Nasal cavity respiratory epithelium epithelial cell of viscerocranial mucosa (primary cell): ENCODE measurements at places on chromosomes 1 and 21. TPM values are rescaled to one million over a fixed set of nuclear protein-coding genes. Genes with fewer than 3 reads are reported as not detected.

Gene TMEM125
- total RNA-seq, result 2.8 and 15.4 TPM in 2 replicates

Gene PLA2G4A
- 7.5 and 8.5 TPM in 2 replicates for total RNA-seq

Gene ANKRD65
- total RNA-seq, result 4.4 and 18.2 TPM in 2 replicates

Gene PRDM16
- 0.21 and 0.34 TPM in 2 replicates for total RNA-seq

Gene CR1L
- not detected in 2 replicates for total RNA-seq

Gene DNALI1
- total RNA-seq, result under 0.01 and 0.43 TPM in 2 replicates
